NCI-H2107 (cell line): ENCODE measurements at places on chromosomes 16 and 17.

GRCh38 chr17:1779571-1780131, 17.8 kb downstream of the SERPINF1 start:
- no peak for DNase-seq

DNA sequence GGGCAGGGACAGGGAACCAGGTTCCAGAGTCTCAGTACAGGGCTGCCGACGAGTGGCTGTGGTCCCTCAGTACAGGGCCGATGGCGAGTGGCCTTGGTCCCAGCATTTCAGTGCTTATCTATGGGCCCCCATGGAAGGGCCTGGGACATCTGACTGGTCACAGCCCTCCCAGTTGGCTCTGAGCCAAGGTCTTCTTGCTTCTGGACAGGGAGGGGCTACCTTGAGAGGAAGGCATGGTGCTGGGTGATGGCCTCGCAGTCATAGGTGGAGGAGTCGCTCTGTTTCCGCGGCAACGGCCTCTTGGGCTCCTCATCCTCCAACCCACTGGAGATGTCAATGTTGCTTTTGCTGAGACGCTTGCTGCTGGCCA, 32.5 kb downstream of the PIMREG start:
- no peak for DNase-seq

DNA sequence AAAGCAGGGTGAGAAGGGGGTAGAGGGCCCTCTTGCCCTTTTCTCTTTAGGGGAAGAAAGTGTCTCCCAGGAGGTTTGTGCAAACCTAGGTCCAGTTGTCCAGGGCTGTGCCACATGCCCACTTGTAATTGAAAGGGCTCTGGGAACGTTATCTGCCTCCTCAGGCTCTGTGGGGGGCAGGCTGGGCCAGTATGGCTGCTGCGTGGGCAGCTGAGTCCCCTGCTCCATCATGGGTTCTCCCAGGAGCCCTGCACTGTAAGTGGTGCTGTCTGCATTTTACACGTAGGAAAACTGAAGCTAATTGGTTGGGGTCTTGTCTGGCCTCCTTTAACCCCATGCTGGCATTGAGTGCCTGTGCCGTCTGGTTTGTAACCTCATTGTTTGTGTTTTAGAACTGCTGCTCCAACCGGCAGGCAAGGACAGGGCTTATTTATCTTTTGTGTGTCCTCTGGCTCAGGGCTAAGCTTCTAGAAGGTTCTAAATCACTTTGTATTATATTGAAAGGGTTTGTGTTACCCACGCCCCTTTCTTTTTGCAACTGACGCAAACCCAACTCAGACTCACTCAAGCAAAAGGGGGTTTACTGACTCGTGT, 117.7 kb upstream of the CIBAR2 start:
- DNase-seq: no peak

GRCh38 chr16:85860413-85861094, 38.4 kb upstream of the IRF8 start:
- DNase-seq: no peak

GRCh38 chr17:77455111-77455890, 314.5 kb downstream of the SEC14L1 start:
- no peak for DNase-seq

DNA sequence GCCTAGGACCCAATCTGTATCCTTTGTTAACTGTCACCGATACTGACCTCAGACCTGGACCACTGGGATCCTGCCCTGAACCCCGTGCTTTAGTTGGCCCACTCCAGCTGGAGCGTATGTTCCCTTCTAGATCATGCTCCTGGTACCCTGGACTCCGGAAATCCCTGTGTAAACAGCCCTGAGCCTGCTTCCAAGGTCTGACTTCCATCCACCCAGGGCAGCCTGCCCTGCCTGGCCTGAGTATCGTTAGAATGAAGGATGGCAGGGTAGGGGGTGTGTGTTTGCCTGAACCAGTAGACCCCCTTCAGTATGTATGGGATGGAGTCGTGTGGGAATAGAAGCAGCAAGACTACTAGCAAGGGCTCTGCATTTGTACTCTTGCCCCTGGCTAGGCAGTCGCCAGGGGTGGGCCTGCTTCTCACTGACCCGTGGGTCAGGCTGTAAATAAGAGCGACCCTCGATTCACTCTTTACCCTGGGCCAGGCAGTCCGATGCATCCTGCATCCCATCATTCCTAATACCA, 691 bp upstream of the TMEM98 start:
- no peak for DNase-seq

GRCh38 chr17:9021158-9021991, at the start of gene NTN1:
Gene NTN1 (plus strand): TSS chr17:9021510. CDS start chr17:9022374, 864 bp downstream.
- DNase-seq: no peak

GRCh38 chr17:10804546-10804945, 647 bp upstream of the TMEM238L start:
- no peak for DNase-seq

- DNase-seq: no peak
These were observed 2.2 kb downstream of the MYO19 start for GRCh38 chr17:36532435-36532975.

DNA sequence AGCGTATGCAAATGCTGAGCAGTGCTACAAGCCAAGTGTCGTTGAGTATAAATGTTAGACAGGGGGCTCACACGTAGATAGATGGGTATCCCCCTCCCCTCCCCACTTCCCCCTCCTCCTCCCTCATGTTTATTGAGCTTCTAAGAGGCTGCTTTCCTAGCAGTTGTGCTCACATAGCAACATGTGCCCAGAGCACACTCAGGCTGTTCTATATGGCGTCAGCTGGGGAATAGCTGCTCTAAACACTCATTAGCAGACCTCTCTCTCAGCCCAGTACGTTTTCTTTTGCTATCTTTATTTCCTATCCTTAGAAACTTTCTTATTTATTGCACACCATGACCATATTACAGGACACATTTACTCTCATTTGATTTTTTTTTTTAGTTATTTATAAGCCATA, 1.8 kb downstream of the KCNJ2 start:
- peak; percentile 23 for DNase-seq

DNA sequence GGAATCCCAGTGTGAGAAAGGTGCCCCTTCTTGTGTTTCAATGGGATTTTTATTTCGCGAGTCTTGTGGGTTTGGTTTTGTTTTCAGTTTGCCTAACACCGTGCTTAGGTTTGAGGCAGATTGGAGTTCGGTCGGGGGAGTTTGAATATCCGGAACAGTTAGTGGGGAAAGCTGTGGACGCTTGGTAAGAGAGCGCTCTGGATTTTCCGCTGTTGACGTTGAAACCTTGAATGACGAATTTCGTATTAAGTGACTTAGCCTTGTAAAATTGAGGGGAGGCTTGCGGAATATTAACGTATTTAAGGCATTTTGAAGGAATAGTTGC, 567 bp downstream of the UBB start:
- DNase-seq: no peak

GRCh38 chr16:2296661-2297505, 29.0 kb upstream of the RNPS1 start:
- no peak for DNase-seq

DNA sequence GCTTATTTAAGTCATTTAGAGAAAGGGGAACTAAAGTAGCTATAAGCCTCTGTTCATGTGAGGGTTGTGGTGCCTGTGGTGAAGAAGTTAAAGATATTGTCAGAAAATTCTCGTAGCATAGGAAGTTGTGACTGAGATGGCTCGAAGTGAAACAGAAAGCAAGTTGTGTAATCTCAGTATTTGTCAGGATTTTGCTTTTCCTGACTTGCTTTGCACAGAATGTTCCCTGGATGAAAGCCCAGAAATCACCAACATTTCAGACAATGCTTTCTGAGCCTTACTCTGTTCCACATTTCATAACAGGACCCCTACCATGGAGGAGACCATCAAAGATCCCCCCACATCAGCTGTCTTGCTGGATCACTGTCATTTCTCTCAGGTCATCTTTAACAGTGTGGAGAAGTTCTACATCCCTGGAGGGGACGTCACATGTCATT, 10.6 kb downstream of the CALCOCO2 start:
- DNase-seq: no peak

DNA sequence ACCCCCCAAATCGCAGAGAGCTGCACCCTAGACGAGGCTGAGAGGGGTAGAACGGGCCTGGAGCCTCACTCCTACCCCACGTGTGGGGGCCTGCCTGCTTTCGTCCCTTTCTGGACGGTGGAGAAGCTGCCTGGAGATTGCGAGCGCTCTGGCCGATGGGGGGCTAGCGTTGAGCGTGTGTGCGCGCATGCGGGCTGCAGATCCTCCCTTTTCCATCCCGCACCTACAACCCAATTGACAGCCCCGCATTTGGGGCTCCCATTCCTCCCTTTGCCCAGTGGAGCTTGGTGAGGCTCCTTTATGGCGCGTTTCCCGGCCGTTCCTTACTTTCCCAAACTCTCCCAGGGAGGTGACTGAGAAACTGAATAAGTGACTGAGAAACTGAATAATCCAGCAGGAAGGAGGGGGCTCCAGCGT, 907 bp upstream of the ESRP2 start:
- DNase-seq: no peak

DNA sequence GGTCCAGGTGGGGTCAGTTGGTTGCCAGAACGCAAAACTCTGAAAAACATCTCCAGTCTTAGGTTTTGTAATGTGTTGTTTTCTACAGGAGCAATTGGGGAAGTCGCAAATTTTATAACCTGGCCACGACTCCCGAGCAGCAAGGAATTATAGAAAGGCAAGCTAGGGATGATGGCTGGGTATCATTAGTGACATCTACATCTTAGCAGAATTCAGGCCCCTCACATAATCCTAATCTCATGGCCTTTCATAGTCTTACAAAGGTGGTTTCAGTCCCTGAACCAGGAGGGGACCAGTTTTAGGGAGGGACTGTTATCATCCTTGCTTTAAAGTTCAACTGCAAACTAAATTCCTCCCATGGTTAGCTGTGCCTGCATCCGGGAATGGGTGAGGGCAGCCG, 117.9 kb downstream of the RPTOR start:
- no peak for DNase-seq

DNA sequence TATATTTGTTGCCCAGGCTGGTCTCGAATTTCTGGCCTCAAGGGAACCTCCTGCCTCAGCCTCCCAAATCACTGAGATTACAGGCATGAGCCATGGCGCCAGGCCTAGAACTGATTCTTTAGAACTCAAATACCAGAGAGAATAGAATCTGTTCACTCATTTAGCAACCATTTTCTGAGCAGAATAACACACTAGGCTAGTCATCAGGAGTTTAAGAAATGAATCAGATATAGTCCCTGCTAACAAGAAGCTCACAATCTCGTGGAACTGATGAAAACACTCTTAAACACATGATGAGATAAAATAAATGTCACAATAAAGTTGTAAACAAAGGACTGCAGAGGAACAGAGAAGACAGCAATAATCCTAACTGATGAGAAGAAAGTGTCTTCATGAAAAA, 55.8 kb upstream of the ADCY9 start:
- no peak for DNase-seq

DNA sequence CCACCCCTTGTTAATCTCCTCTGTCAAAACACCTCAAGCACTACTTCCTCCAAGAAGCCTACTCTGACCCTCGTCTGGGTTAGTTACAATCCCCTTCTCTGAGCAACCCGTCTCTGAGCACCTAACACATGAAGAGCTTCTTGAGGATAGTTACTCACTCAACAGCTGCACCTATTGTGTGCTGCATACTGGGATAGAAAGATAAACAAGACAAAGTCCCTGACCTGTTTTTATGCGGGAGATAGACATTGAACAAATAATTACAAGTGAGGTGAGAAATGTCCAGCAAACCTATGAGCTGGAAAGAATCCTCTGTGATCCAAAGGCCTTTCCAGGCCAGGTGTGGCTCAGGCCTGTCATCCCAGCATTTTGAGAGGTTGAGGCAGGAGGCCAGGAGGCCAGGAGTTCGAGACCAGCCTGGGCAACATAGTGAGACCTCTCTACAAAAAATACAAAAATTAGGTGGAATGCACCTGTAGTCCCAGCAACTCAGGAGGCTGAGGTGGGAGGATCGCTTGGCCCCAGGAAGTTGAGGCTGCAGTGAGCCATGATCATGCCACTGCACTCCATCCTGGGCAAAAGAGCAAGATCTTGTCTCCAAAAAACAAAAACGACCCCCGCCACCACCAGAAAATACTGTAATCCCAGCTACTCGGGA, 5.5 kb upstream of the ZNF771 start:
- DNase-seq: no peak

DNA sequence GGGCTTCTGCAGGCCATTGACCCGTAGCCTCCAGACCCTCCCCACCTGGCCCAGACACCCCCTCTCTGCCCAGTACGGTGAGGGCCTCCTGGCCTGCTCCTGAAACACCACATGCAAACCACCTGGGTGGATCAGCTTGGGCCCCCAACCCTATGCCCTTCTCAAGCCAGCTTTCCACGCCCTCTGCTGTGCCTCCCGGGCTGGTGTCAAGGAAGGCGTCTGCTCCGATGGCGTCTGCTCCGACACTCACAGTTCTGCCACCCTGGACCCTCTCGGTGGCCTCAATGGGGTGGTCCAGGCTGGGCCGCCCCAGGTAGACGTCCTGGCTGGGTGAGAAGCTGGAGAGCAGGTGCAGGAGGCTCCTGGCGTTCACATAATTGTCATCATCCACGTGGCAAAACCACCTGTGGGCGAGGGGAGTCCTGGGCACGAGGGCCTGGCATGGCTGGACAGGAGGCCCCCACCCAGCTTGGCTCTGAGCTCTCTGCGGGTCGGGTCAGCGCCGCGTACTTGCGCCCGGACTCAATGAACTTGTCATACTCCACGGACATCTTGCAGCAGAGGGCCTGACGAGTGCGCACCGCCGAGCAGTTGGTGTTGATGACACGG, 1.4 kb downstream of the RFNG start:
- DNase-seq: no peak
